Neural crest cell (in vitro differentiated cells): ENCODE measurements at places on chromosomes 5 and 9. TPM values are rescaled to one million over a fixed set of nuclear protein-coding genes. Genes with fewer than 3 reads are reported as not detected.

The SH3RF2 gene
- 0.72 and 1.0 TPM in 2 replicates for total RNA-seq

The CPEB4 gene
- total RNA-seq = 11.0 and 11.3 TPM in 2 replicates

The ANKRD18A gene
- 4.8 and 7.6 TPM in 2 replicates for total RNA-seq

The PRDM9 gene
- not detected in 2 replicates for total RNA-seq

The LRRC19 gene
- not detected in 2 replicates for total RNA-seq

The RNF183 gene
- not detected in 2 replicates for total RNA-seq

The EQTN gene
- total RNA-seq = 0.39 and 0.40 TPM in 2 replicates

The IFNB1 gene
- not detected in 2 replicates for total RNA-seq

The GRIA1 gene
- 1.2 and 1.6 TPM in 2 replicates for total RNA-seq

The EMB gene
- 16.9 and 20.5 TPM in 2 replicates for total RNA-seq

The CLIC3 gene
- total RNA-seq = not detected in 2 replicates

The ITK gene
- not detected in 2 replicates for total RNA-seq

The CNTNAP3B gene
- total RNA-seq = 9.4 and 10.0 TPM in 2 replicates

The NME5 gene
- total RNA-seq = 6.3 and 8.4 TPM in 2 replicates

The PAPPA gene
- 0.66 and 0.72 TPM in 2 replicates for total RNA-seq

The MYMK gene
- not detected in 2 replicates for total RNA-seq

The MRPS2 gene
- total RNA-seq = 59.8 and 60.6 TPM in 2 replicates

The BRD3OS gene
- total RNA-seq = 25.9 and 30.7 TPM in 2 replicates

The QRFP gene
- total RNA-seq = not detected in 2 replicates

The PCDHA10 gene
- total RNA-seq = 7.3 and 7.4 TPM in 2 replicates

The N4BP3 gene
- 1.3 and 1.4 TPM in 2 replicates for total RNA-seq

The FOXD4L5 gene
- 0.34 and 0.37 TPM in 2 replicates for total RNA-seq

The HAVCR2 gene
- 0.19 and 0.55 TPM in 2 replicates for total RNA-seq

The PHF24 gene
- 0.63 and 1.2 TPM in 2 replicates for total RNA-seq

The EGFLAM gene
- total RNA-seq = 9.1 and 10.3 TPM in 2 replicates

The IFNK gene
- not detected in 2 replicates for total RNA-seq

The TMEFF1 gene
- 43.1 and 47.9 TPM in 2 replicates for total RNA-seq

The PCDHA5 gene
- total RNA-seq = 1.3 and 1.4 TPM in 2 replicates

The CDX1 gene
- not detected in 2 replicates for total RNA-seq

The DRD1 gene
- not detected in 2 replicates for total RNA-seq

The MCC gene
- 10.8 and 11.5 TPM in 2 replicates for total RNA-seq

The ZFP2 gene
- total RNA-seq = 2.9 and 3.4 TPM in 2 replicates

The SPINK6 gene
- not detected in 2 replicates for total RNA-seq

The PCSK5 gene
- total RNA-seq = 2.7 and 3.1 TPM in 2 replicates

The AQP3 gene
- total RNA-seq = 1.1 TPM in 2 replicates

The PCDHGB4 gene
- 4.2 and 5.3 TPM in 2 replicates for total RNA-seq

The SMU1 gene
- total RNA-seq = 30.1 and 30.5 TPM in 2 replicates

The CORO2A gene
- total RNA-seq = 9.3 and 9.5 TPM in 2 replicates
